ENCODE measurements at places on chromosomes 13 and 19.

DNA sequence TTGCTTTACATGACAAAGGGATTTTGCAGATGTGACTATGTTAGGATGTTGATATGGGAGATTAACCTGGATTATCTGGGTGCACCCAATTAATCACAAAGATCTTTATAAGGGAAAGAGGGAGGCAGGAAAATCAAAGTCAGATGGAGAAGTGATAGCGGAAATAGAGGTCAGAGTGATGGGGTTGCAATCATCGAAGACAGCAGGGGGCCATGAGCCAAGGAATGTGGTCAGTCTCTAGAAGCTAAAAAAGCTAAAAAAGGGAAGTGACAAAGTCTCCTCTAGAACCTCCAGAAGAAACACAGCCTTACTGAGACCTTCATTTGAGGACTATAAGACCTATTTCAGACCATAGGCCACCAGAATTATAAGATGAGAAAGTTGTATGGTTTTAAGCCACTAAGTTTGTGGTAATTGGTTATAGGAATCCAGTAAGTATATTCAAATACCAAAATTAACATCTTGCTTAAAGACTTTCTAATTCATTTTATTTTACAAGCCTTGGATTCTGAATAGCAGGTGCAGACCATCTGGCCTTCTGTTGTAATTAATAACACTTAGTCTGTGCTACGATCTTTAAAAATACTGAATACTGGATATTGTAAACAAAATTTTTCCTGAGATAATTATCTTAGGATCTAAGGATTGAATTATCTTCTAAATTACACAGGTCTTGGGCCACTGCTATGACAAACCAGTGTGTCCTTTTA, 493.4 kb upstream of the PCDH20 start:
- no peak for DNase-seq

GRCh38 chr13:22214184-22214583, 543.3 kb downstream of the FGF9 start:
- DNase-seq, result no peak

- DNase-seq, result no peak
Observed at GRCh38 chr19:39014037-39014436, 18.3 kb downstream of the FBXO27 start.

DNA sequence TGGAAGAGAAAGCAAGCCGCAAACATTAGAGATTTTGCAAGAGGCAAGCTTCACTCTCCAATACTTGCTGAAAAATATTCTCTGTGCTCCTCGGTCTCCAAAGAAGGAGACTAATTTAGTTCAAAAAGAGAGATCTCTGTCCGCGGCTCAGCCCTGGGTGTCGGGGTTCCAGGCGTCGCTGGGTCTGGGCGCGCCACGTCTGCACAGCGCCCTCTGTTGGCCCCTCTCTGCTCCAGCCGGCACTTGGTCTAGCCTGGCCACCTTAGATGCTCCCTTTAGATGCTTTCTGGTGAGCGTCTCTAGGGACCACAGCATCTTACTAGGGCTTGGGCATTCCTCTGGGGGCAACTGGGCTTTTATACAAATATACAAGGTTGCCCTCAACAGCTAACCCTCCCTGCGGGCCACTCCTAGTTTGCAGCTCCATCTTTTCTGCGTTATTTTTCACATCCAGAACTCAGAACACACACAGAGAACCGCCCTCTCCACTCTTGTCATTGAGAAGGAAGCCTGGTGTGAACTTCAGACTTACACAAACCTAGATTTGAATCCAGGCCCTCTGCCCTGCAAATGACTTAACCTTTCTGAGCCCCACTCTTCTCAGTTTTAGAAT, 78.3 kb downstream of the CYSLTR2 start:
- no peak for DNase-seq

GRCh38 chr19:46731007-46731501, 14.1 kb upstream of the PRKD2 start:
- peak; percentile 92 for DNase-seq

DNA sequence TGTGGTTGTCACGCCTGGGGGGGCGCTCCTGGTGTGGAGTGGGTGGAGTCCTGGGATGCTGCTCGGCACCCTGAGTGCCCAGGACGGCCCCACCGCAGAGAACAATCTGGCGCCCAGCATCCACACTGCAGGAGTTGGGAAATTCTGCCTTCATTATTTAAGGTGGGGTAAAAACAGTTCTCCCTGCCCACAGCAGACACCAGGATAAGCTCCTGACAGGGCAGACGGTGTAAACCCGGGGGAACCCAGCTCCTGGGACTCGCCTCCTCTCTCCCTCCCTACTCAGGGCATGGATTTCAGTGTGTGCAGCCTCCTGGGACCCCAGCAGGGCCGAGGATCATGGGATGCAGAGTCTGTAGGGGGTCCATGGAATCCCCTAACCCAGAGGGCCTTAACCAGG, 7.7 kb upstream of the WDR18 start:
- DNase-seq, result no peak

DNA sequence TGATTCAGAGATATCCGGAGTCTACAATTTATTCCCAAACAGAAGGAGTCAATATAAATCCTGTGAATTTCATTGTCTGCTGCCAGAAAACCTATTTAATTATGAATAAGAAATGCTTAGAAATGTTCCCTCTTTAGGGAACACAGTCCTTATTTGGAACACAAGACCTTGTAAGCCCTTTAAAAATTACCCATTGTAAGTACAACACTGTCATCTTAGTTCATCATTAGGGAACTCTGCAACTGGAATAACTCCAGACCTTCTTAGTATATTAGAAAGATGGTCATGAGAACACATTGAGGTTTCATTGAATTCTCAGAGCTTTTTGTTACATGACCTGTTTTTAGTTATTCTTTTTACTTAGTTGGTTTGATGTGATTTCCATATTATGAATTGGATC, 548.5 kb upstream of the KLF12 start:
- no peak for DNase-seq

DNA sequence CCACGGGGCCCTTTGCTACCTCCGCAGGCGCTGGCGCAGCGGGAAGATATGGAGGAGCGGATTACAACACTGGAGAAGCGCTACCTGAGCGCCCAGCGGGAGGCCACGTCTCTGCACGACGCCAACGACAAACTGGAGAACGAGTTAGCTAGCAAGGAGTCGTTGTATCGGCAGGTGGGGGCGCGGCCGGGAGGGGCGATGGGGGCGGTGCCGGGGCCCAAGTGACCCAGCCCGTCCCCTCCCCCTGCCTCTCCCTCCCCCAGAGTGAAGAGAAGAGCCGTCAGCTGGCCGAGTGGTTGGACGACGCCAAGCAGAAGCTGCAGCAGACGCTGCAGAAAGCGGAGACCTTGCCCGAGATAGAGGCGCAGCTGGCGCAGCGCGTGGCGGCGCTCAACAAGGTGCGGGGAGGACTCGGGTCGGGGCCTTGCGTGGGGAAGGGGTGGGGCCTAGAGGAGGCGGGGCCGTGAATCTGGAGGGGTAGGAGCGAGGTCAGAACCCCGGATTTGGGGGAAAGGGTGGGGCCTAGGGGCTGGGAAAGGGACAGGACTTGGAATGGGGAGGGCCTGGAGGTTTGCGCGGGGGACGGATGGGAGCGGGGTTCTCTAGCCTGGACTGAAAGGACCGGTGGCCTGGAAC, 13.7 kb downstream of the PPFIA3 start:
- no peak for DNase-seq

DNA sequence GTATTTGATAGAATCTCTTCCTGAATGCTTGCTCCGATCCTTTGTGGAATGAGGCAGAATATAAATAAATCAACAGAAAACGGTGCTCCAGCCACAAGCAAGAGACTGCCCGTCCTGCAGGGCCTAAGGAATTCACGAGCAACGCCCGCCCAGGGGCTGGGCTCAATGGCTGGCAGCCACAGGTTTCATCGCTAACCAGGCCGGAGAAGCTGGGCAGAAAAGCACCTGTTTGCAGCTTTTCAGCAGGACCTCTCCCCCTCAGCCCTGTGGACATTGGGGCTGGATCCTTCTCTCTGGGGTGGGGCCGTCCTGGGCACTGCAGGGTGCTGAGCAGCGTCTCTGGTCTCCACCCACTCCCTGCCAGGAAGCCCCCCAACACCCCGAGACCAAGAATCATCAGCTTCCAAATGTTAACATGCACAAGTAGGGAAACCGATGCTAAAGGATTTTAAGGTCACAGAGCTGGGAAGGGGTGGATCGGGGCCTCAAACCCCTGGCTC, 102.5 kb downstream of the GADD45B start:
- no peak for DNase-seq

- DNase-seq, result no peak
Observed at GRCh38 chr13:106633321-106633720, 65.4 kb upstream of the ARGLU1 start.

- DNase-seq, result no peak
Observed at GRCh38 chr13:74251778-74252519, 117.7 kb upstream of the KLF12 start.

DNA sequence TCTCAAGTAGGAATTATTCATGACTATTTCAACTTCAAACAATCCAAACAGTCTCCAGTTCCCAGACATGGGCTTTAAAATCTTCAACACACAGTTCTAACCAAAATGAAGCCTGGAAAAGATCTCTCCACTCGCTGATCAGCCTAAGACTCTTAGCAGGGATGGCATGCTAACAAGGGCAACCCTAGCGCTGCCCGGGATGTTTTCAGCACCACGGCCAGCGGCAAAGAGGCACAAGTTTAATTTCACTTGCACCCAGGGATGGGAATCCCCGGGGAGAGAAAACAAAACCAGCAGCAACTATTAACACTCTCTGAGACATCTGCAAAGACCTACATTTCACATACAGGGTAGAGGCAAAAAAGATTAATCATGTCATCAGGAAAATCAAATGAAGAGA, 43.0 kb downstream of the CACNA1A start:
- DNase-seq, result no peak

GRCh38 chr13:37319031-37319443, 213.6 kb upstream of the CSNK1A1L start:
- no peak for DNase-seq

GRCh38 chr13:74027161-74027779, 106.9 kb downstream of the KLF12 start:
- DNase-seq, result no peak
